ENCODE measurements at places on chromosomes 6 and 20.
A peak's percentile ranks its signal among the peaks of the same experiment; 100 is the strongest.

- no peak for DNase-seq
Observed at GRCh38 chr6:38091613-38092012, 272.1 kb downstream of the ZFAND3 start.

- no peak for DNase-seq
Observed at GRCh38 chr20:3586093-3586492, 77.1 kb downstream of the GFRA4 start.

DNA sequence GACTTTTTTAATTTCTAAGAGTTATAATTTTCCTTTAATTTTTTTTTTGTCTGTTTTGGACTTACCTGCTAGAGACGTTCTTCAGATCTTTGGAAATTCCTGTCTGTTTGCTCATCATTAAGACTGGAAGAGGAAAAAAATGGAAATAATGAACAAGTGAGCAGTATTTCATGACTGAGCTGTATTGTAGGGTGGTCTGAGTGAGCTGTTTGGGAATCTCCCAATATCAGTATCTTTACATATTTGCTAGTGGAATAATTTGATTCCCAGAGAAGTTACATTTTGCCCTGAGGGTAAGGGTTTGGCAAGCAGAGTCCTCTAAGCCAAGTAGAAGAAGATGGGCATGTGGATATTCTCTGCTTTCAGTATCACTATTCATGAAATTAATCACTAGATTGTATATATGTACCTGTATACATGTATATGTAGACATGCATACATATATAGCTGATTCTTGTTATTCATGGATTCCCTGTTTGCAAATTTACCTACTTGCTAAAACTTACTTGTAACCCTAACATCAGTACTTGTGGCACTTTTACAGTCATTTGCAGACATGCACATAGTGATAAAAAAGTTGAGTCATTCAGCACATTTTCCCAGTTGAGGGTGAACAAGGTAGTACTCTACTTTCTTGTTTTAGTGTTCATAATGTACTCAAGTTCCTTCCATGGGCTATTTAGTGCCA, 13.5 kb downstream of the ZC2HC1B start:
- DNase-seq = no peak

DNA sequence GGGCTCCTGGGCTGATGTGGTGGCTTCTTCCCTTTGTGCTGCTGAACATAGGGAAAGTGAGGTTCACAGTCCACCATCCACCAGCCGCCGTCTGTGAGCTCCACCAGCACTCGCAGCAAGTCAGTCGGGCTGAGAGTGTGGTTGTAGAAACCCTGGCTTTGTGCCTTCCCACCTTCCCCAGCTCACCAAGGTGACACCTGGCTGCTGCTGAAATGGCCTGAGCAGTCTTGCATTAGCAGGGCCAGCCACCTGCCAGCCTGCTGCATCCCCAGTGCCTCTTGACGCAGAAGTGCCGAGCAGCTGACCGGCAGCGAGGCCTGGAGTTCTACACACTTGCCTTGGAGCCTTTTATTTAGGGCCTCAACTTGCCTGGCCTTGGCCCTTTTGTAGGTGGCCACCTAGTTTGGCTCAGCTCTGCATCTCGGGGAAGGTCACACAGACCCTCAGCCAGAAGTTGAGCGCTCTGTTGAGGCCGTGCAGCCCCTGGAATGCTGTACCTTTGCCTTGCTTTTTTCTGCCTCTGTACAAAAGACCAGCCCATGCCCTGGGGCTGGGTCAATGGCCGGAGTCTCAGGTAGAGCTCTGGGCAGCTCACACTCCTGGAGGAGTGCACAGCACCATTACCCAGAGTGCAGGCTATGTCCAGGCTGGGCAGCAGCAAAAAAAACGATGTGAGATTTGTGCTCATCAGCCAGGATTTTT, 76.5 kb downstream of the PTPN1 start:
- DNase-seq = no peak

DNA sequence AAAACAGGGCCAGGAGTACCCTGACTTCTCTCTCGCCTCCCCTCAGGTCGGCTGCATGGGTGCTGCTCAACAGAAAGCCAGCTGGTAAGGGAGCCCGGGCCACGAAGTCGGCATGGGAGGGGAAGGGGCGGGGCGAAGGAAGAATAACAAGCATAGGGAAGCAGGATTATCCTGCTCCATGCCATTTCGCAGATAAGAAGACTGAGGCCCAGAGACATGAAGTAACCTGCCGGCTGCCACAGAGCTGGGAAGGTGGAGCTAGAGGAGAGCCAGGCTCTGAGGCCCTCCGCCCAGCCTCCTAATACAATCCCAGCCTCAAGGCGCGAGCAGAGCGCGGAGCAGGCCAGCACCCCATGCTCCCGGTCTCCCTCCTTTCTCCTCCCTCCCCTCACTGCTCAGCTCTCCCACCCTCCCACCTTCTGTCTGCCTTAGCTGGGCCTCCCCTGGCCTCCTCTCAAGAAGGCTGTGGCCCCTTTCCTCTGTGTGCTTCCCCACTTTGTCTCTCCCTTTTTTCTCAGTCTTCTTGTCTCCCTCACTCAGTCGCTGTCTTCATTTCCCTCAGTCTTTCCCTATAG, 13.2 kb upstream of the HMGA1 start:
- DNase-seq = no peak

- no peak for DNase-seq
Observed at GRCh38 chr6:21085643-21086042, 507.9 kb upstream of the SOX4 start.

GRCh38 chr6:136669299-136669699, 119.1 kb upstream of the MAP7 start:
- DNase-seq = peak; percentile 68

DNA sequence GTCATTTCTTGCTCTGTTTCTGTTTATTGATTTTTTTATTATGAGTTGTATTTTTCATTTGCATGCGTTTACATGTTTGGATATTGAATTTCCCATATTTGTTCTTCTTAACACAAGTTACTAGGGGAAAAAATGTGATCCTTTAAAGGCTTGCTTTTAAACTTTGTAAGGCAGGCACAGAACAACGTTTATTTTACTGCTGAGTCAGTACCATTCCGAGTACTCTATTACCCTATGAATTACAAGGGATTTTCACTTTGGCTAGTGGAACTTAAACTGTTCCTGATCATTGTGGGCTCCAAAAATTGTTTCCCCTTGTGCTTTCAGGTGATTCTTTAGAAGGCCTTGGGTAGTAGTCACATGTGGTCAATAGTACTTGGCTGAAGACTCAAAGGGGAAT, 28.5 kb downstream of the FAM162B start:
- DNase-seq = no peak

DNA sequence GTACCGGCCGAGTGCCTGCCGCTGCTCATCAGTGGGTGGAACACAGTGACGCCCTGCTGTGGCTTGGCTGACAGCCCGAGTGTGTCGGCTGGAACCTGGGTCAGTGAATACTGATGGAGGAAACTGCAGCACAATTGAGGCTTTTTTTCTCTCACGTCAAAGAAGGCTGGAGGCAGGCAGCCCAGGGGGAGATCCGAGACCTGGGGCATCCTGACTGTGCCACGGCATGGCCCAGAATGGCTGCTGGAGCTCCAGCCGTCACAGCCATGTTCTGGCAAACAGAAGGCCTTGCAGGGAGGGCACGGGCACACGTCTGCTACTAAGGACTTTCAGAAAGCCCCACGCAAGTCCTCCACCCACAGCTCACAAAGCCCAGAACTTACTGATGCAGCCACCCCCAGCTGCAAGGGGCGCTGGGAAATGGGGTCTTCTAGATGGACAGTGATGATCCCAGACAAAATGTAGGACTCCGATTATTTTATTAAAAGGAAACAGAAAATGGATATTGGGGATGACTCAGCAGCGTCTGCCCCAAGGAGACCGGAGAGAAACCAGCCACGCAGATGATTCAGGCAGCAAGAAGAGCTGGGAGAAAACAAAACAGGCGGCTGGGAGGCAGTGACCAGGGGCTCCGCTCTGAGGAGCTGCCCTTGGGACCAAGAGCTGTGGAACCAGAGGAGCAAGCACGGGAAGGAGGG, 140.0 kb downstream of the TAF4 start:
- DNase-seq = no peak

- peak; percentile 12 for DNase-seq
Observed at GRCh38 chr6:118724211-118724610, 72.8 kb upstream of the CEP85L start.

GRCh38 chr20:63520504-63520933, at the start of gene PPDPF:
Gene PPDPF (plus strand): TSS chr20:63520765. CDS start chr20:63521309, 544 bp downstream.
- DNase-seq = peak; percentile 68

GRCh38 chr6:21589352-21590345, 3.9 kb upstream of the SOX4 start:
- DNase-seq = peak; percentile 77

DNA sequence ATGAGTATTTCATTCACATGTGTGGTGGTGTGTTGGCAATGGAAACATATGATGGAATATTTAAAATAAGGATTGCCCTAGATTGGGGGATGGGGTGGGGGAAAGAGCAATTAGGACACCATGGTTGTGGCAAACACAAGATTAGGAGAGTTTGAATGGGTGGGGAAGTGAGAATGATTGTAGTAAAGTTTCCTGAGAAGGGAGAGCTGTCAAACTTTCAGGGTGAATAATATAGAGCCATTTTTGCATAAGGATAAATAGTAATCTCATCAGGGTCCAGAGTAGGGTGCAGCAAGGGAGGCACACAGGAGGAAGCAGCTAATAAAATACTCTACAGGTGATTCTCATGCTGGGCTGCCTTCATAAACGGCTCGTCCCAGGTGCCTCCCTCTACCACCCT, 294.9 kb upstream of the MARCKS start:
- DNase-seq = no peak

Measured in hematopoietic multipotent progenitor cell treated with erythropoietin and hydrocortisone succinate and interleukin-3 and kit ligand, for 8 days (in vitro differentiated cells).